Stimulated activated CD4-positive, alpha-beta T cell treated with anti-CD3 and anti-CD28 coated beads, Interleukin-1b, Interleukin-23, amount 100 ng/mL, for 1 hour (primary cell): ENCODE measurements at places on chromosomes 2 and 18.

GRCh38 chr2:88177556-88177955 lies 7.4 kb downstream of the THNSL2 start:
- DNase-seq: no peak

DNA sequence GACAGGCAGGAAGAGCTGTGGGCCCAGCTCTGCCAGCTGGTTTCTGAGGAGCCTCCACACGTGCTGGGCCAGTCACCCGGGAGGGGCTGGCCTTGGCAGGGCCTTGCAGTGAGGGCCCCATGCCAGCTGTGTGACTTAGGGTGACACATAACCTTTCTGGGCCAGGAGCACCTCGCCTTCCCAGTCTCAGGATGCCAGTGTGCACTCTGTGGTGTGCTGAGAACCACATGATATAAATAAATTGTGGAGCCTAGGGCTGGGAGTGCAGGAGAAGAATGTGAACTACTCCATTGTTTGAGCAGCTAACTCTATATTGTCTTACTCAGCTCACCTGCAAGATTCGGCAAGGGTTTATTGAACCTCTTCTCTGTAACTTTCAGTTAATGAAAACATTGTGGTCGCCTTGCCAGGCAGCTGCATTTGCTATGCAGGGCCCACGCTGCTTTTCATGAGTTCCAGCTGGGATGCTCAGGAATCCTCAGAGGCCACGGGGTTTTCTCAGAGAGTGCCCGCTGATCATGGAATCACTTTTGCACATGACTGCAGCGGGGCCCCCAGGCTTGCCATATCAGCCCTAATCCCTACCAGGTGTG lies 222.3 kb downstream of the SH3RF3 start:
- DNase-seq: no peak

DNA sequence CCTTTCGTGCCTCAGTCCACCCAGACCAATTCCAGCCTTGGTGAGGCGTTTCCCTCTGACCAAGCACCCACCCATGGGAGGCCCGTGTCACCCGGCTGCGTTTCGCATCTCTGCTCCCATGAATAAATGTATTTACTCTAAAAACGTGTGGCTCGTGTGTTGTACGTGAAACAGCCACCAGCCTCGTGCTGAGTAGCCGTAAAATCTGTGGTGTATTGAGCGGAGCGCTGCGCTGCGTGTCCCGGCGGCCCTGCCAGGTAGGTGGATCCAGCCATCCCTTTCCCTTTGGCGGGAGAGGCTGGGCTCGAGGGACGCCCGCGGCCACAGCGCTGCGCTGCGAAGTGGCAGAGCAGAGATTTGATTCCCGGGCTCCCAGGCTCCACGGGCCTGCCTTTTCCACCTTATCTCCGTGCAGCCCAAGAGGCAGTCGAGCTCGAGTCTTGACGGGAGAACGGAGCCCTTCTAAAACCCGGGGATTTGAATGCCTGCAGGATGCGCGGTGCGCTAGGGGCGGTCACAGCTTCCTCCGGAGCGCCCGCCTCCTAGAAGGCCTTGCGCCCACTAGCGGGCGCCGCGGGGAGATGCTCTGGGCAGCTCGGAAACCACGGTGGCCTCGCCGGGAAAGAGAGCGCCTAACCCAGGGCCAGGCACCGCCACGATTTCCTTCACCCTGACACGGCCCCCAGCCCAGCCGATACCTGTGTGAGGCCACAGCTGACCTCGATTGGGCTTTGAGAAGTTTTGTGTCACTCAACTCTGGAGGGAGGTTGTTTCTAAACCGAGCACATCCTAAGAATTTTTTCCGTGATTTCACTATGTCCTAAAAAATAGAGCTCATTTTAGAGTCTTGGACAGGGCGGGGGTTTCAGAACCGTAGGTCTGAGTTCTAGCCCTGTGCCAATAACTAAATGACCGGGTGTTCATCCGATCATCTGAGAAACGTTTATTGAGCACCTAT lies 3.9 kb upstream of the PSMD1 start:
- DNase-seq: peak; percentile 44

DNA sequence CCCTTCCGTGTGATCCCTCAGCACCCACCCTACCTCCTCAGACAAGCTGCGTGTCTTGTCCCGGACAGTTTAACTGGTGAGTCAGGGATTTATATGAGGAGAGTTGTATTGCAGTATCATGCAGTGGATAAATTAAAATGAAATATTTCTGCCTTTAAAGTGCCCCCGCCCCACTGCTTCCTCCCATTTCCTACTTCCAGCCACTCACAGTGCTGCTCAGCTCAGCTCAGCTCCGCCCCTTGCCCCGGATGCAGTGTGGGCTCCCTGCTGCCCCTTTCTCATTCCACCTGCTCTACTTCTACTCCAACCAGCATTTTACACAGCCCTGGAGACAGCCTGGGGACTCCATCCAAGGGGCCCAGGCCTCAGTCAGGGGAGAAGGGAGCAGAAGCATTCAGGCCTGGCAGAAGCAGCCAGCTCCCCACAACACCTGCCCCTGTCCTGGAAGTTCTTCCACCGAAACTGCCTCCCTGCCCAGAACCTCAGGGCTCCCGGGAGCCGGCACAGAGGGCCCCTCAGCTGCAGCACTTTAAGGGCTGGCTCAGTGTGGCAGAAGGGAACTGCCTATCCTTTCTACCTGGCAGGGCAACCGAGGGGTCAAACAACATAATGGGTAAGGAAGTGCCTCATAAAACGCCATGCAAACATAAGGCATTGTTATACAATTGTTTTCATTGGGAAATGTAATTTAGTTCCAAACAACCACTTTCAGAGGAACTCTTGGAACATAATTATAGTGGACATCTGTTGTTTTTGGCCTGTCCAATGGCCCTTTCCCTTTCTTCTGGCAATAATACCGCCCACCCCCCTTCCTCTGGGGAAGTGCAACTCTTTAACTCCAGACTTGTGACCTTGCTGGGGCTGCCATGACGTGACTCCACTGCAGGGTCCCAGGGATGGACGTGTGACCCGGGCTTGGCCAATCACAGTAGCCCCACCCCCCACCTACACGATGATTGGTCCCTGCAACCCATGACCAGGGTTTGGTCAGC lies 102.3 kb downstream of the LIPG start:
- no peak for DNase-seq

DNA sequence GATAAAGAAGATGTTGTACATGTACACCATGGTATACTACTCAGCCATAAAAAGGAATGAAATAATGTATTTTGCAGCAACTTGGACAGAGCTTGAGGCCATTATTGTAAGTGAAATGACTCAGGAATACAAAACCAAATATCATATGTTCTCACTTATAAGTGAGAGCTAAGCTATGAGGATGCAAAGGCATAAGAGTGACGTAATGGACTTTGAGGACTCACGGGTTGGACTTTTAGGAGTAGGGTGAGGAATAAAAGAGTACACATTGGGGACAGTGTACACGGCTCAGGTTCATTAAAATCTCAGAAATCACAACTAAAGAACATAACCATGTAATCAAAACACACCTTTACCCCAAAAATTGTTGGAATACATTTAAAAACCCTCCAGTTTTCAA lies 206.4 kb downstream of the RIT2 start:
- no peak for DNase-seq

DNA sequence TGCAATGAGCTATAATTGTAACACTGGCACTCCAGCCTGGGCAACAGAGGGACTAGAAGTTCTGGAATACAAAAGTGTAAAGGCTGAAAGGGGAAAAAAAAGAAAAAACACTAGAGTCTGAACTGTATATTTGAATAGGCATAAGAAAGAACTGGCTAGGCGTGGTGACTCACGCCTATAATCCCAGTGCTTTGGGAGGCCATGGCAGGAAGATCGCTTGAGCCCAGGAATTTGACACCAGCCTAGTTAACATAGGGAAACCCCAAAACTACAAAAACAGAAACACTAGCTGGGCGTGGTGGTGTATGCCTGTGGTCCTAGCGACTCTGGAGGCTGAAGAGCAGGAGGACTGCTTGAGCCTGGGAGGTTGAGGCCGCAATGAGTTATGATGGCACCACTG lies 70.6 kb downstream of the SAP130 start:
- DNase-seq: no peak

DNA sequence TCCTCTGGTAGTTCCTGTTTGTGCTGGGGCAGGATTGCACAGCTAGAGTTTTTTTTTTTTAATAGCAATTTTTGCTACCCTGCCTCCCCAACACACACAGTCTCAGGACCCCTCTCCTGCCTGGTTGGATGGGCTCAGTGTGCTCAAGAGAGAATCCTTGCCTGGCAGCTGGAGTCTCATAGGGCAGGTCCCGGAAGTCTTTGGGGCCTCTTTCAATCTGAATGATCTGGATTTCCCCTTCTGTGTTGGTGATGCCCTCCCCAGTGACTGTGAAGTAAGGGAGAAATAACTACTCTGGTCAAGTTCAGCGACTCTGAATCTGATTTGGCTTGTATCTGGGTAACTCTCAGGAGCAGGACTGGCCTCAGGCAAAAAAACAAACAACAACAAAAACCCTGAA lies 220.6 kb upstream of the LRRTM1 start:
- DNase-seq: no peak

- DNase-seq: no peak
These were observed 108.0 kb downstream of the RNF152 start for GRCh38 chr18:61784834-61785233.

- no peak for DNase-seq
These were observed 44.9 kb upstream of the ASB18 start for GRCh38 chr2:236308855-236309668.

DNA sequence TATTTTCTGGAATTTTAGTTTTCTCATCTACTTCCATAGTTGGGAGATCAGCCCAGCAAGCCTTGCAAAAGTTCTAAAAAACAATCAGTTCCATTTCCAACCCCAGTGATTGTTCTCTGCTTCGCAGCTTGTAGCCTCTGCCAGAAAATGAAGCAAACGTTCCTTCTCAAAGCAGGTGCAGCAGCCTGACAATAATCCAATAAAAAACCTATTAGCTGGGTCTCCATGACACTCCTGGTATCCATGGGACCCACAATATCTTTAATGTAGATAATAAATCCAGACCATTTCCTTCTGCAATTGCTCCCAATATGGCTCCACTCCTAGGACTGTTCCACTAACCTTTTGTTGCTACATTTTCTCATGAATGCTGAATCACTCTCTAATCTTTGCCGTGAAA lies 140.8 kb upstream of the SETBP1 start:
- no peak for DNase-seq

DNA sequence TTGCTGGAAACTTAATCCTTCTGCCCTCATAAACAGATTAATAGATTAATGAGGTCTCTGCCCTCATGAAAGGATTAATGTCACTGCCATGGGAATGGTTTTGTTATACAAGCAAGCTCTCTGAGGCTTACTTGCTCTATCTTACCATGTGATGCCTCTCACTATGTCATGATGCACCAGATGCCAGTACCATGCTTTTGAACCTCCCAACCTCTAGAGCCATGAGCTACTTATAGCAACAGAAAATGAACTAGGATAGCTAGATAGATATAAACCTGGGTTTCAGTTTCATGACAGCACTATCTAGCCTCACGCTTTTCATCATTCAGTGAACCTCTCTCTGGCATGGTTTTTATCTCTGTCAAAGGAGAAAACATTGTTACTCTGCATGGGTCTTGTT lies 371.6 kb upstream of the LRP1B start:
- no peak for DNase-seq

- no peak for DNase-seq
These were observed 24.8 kb downstream of the LONRF2 start for GRCh38 chr2:100297511-100297910.
